Fibroblast of skin of right quadriceps (primary cell): ENCODE measurements at places on chromosomes 1 and 21.

DNA sequence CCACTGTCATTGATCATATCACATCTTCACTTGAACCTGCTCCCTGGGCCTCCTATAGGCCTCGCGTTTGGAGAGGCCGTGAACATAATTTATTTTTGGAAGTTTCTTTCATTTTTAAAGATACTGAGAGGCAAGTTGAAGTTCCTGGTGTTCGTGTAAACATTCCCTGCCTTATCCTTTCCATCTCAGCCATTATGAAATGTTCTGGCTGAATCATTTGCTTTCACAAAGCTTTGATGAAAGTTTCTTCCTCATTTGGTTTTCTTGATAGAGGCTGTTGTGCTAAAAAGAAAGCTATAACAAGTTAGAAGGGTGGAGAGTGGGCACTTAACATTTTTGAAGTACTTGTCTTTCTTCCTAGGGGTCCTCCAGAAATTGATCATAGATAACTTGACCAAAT is 15.5 kb downstream of the CAMTA1 start:
- DNase-seq: peak; percentile 53

DNA sequence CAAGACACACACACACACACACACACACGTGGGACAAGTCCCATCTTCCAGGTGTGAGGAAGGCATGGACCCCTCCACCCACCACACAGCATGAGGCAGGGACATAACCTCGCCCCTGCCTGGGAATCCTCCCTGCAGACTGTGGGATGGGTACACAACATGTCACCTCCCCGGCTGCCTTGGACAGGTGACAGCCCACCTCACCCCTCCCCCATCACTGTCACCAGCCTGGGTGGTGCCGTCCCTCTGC is 40.7 kb downstream of the AHDC1 start:
- DNase-seq: no peak

DNA sequence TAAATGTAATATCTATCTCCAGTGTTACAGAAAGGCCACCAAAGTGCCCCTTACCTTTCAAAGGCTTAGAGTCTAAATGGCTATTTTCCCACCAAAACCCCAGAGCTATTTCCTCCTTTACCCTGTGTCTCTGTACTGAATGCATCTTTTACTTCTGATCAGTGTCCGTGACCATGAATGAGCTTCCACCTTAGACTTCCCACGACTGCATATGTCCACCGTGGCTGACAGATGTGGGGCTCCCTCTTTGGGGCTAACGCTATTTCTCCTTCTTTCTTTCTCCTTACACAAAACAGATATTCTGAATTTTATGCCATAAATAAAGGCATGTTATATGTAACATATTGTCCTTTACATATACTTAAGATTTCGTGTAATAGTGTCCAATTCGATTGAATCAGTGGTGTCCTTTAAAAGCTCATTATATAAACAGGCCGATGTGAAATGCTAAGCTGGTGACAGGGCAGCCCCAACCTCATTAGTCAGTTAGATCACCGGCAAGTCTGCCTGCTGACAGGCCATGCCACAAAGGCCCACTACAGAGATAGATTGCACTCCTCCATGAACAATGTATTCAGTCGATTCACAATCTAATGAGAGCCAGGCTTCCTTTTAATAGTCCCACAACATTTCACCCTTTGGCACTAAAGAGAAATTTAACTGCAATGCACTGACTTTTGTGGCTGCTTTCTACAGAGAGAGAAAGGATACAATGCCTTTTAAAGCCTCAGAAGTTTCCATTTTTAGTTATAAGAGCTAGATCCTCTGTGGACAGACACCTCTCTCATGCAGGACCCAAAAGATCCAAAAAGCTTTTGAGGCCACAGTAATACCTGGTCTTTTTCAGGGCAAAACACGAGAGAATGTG is 297.9 kb downstream of the PCP4 start:
- peak; percentile 15 for DNase-seq

DNA sequence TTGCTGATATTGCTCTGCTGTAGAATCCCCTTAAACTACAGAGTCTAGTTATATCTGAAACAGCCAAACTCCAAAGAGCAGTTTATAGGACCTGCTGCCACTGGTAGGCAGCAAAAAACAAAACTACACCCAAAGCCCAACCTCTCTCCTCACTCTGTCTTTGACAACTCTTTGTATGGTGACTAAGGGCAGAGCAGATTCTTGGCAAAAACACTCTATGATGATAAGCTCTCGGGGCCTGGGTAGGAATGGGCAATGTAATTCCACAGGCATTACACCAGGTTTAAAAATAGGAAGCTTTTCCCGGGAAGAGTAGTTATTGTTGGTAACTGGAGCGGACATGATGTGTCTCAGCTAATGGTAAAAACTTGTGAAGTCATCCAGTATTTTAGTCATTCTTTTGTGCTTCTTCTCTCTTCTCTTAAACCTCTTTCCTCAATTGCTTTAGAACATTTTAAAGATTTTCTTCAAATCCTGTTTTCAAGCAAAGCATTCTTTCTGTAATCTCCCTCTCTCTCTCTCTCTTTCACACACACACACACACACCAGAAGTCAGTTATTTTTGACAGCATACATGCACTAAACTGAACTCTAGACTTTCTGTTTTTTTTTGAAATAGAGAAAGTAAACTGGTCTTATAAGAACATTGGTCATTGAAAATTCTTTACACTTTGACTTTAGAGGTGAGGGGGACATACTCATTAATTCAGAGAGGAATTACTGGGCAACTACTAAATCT is 193.5 kb downstream of the PAPPA2 start:
- peak; percentile 96 for DNase-seq

GRCh38 chr21:27362249-27362648 is 395.4 kb upstream of the ADAMTS5 start:
- DNase-seq: no peak

GRCh38 chr1:188240772-188241406 is 1412.1 kb downstream of the PLA2G4A start:
- DNase-seq: no peak

GRCh38 chr1:26731233-26731902 is 35.6 kb downstream of the ARID1A start:
- DNase-seq: no peak

GRCh38 chr1:198068285-198068684 is 88.5 kb upstream of the NEK7 start:
- DNase-seq: no peak

DNA sequence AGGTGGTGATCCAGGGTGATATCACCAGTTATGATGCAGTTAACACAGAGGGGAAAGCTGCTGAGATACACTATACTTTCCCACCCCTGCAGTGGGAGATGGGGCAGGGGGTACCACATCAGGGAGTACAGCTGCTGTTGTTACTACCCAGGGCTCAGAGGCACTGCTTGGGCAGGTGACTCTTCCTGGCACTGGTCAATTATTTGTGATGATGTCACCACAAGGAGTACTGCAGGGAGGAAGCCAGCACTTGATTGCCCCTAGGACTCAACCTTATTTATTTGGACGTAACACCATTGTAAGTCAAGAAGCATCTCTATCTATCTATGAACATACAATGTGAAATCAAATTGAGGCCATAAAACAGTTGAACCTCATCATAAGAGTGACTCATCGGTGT is 10.1 kb downstream of the IFNAR1 start:
- no peak for DNase-seq

GRCh38 chr1:192108161-192108560 is 50.1 kb upstream of the RGS18 start:
- DNase-seq: no peak

- DNase-seq: peak; percentile 79
Measured at GRCh38 chr1:107750364-107750959, 214.5 kb downstream of the VAV3 start.

DNA sequence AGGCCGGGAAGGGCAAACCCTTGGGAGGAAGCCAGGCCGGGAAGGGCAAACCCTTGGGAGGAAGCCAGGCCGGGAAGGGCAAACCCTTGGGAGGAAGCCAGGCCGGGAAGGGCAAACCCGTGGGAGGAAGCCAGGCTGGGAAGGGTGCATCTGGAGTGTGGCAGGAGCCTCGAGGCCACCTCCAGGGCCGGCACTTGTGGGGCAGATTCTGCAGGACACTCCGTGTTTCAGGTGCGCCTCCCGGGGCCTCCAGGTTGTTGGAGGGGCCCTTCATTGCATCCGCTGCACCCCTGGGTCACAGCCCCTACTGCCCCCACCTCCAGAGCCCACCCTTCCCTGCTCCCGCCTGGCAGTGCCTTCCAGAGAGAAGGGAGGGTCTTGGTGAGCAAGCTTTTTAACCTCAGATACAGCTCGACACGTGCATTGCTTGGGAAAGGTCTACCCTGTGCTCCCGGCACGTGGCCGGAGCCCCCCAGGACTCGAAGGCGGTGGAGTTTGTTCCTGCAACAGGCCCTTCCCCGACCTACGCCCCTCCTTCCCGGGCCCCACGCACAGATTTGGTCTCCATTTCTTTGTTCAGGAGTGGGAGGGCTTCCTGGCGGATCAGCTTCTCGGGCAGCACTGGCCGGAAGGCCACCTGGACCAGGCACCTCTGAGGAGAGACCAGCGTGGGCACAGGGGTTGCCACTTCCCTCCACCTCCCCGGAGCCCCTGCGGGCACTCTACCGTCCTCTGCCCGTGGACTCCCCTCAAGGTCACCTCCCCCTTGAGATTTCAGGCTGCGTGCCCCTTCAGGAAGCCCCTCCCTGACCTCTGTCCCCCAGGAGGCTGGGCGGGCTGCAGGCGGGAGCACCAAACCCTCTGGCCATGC is 9.4 kb upstream of the TMEM52 start:
- no peak for DNase-seq

DNA sequence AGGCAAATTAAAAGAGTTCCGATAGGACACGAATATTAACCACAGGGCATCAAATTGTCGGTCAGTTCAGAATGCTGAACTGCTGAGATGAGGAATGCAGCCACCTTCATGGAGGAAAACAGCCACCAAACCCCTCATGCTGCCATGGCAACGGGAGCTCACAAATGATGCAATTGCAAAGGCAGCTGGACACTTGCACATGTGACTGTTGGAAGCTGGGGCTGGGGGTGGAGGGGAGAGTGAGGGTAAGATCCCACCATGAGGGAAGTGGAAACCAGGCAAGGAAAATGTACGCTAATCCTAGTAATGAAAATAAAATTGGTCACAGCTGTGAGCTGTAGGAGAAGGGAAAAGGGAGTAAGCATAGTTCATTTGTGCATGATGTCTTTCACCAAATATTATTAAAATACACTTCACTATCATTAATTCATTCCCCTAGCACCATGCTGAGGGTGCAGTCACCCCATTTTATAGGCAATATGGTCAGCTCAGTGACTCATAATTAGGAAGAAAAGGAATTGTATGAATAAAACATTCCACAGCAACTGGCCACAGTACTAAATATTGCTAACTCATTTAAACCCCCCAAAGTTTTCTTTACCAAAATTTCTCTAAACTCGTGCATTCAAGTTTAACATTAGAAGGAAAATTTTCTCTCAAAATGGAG is 15.3 kb downstream of the BECN2 start:
- peak; percentile 78 for DNase-seq
